ENCODE measurements at places on chromosomes 12 and 14. TPM values are rescaled to one million over a fixed set of nuclear protein-coding genes. Genes with fewer than 3 reads are reported as not detected.

Gene PPP1R1A
- total RNA-seq, result 45.5 TPM

Gene SLC39A5
- total RNA-seq, result 53.1 TPM

Gene SMIM41
- total RNA-seq, result not detected

DNA sequence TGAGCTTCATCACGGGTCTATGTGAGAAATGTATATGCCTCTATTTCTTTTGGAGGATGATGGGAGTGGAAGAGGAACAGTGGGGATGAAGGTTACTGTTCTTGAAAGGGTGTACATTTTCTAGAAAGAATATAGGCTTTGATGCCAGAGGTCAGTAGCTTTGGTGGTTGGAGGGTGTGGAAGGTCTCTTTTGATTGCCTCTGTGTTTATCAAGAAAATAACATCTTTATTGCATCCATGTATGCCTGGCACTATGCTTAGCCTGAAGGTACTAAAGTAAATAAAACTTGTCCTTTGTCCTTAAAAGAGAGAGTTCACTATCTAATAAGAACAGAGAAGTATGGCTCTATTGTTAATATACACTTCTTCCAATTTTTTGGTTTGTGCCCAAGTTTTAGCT lies 201.8 kb downstream of the NUBPL start:
- no peak for DNase-seq

DNA sequence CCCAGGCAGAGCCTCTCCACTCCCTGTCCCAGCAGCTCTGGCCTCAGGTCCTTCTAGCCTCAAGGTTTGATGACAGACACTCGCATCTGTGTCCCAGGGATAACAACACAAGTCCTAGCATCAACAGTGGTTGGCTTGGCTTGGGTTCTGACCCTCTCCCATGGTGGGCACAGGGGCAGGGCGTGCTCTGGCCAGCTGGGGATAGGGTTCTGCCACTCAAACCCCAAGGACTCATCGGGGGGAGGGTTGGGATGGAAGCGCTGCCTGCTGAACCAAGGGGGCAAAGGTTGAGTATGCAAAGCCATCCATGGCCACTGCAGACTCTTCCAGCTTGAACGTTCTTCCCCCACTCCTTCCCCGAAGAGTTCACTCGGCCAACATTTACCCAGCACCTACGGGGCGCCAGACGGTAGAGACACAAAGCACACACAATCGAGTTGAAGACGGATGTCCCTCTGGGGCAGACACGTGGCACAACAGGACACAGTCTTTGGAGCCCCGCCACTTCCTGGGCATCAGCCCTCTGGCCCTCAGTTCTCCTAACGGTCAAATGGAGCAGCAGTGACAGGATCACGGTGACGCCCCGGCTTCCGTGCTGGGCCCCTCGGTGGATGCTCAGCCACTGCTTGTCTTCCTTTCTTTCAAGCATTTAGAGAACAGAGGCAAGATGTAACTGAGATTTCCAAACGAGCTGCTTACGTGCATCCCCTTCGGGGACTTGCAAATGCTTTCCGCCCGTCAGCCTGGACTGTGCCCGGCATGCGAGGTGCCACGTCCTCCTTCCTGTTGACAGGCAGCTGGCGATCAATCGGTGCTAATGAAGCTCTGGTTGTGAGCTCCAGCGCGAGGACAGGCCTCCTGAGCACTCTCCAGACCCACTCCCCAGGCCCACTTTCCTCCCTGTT lies 42.6 kb downstream of the DLK1 start:
- DNase-seq, result peak; percentile 47

DNA sequence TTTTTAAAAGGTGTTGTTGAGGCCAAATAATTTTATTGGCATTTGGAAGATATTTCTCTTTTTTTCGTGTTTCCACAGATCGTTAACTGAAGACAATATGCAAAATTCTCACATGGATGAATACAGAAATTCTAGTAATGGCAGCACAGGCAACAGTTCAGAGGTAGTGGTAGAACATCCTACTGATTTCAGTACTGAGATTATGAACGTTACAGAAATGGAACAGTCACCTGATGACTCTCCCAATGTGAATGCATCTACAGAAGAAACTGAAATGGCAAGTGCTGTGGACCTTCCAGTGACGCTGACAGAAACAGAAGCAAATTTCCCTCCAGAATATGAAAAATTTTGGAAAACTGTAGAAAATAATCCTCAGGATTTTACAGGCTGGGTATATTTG lies 11.2 kb downstream of the PRPF39 start:
- no peak for DNase-seq

GRCh38 chr14:88029500-88029899 lies 24.6 kb downstream of the GPR65 start:
- DNase-seq, result no peak

GRCh38 chr12:108321688-108322087 lies 17.4 kb downstream of the CMKLR1 start:
- DNase-seq, result no peak
